ENCODE measurements at places on chromosomes 12 and 14. TPM values are rescaled to one million over a fixed set of nuclear protein-coding genes. Genes with fewer than 3 reads are reported as not detected.

Gene NKX2-1
- 0.49 TPM for total RNA-seq

Gene FZD10
- total RNA-seq = 0.49 TPM

Gene GNG2
- total RNA-seq = 286 TPM

Gene EML5
- total RNA-seq = 20.7 TPM

Gene POTEM
- total RNA-seq = not detected

Gene RND1
- total RNA-seq = 27.5 TPM

Gene KLHL33
- 0.25 TPM for total RNA-seq

Gene FGF6
- total RNA-seq = not detected

Gene HOXC12
- not detected for total RNA-seq

Gene RGS6
- 7.6 TPM for total RNA-seq

Gene KRT6A
- not detected for total RNA-seq

Gene GDF3
- not detected for total RNA-seq

Gene DIO3
- total RNA-seq = 0.49 TPM

Gene CRIP2
- total RNA-seq = 94.9 TPM

Gene NGB
- 4.9 TPM for total RNA-seq

Gene SARNP
- total RNA-seq = 49.2 TPM

Gene BIN2
- 0.74 TPM for total RNA-seq

Gene C14orf180
- total RNA-seq = not detected

Gene IL23A
- total RNA-seq = not detected

Gene DCN
- total RNA-seq = 46.7 TPM

Gene EMP1
- total RNA-seq = 5.2 TPM

Gene RNU7-1
- not detected for total RNA-seq

Gene CHURC1
- 36.6 TPM for total RNA-seq

Gene GZMH
- total RNA-seq = not detected

Gene CD163
- 1.5 TPM for total RNA-seq

Gene CMTM5
- total RNA-seq = 1.5 TPM

Gene CCDC177
- total RNA-seq = 4.2 TPM

Gene BDKRB1
- total RNA-seq = not detected

Gene ETFBKMT
- 1.5 TPM for total RNA-seq

Gene KRT2
- not detected for total RNA-seq

Gene CLEC4E
- not detected for total RNA-seq

Gene NEUROD4
- 0.98 TPM for total RNA-seq

Gene INSM2
- 0.25 TPM for total RNA-seq
